ENCODE measurements at places on chromosomes 6 and 20.
A peak's percentile ranks its signal among the peaks of the same experiment; 100 is the strongest.

GRCh38 chr20:58313396-58313795 lies 3.9 kb downstream of the RAB22A start:
- no peak for DNase-seq

DNA sequence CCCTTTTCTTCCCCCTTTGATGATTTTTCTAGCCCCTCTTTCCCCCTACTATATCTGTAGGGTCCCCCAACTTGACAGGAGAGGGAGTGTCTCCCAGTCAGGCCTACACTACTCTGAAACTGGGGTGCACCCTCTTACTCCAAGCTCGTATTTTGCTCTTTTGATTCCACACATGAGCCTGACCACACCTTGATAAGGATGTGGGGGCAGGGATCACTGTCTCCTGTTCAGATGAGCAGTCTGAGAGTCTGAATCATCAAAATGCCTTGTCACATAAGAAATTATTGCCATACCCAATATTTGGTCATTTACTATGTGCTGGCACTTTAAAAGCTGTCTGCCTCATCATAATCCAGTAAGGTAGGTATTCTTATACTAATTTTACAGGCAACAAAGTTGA lies 15.9 kb downstream of the PNPLA1 start:
- DNase-seq, result no peak

DNA sequence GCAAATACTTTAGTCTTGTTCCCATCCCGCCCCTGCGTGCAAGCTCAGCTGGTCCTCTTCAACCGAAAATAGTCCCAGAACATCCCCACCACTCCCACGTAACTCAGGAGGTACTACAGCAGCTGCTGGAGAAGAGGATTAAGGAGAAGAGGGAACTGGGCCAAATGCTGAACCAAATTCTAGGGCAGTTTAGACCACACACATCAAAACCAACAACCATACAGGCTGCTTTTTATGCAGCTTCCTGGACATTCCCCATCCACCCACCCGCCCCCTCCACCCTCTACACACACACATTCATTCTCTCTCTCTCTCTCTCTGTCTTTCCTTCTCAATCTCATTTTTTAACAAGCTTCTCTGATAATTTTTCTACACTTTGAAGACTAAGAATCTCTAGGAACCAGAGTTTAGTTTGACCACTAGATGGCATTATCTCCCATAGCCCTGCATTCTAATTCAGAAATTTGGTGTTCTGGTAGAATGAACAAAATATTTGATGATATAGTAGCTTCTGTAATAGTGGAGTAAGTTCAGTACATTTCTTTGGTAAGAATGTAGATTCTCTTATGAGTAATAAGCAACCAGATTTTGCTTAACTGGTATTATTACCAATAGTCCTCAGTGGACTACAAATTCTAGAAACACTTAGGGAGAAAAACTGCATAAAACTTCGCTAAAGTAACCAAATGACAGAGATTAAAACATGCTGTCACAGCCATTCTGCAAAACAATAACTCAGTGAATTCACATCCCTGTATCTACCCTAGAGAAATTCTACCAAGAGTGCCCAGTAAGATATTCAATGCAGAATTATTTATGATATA lies 52.1 kb upstream of the BEND6 start:
- peak; percentile 30 for DNase-seq

- DNase-seq, result no peak
These were observed 34.0 kb downstream of the NCOA6 start for GRCh38 chr20:34791289-34792020.

- DNase-seq, result no peak
These were observed 390.9 kb upstream of the NRSN1 start for GRCh38 chr6:23735151-23735550.

- DNase-seq, result no peak
These were observed 52.1 kb downstream of the KCNK5 start for GRCh38 chr6:39177130-39177529.

GRCh38 chr6:38651121-38651784 lies 11.5 kb upstream of the BTBD9 start:
- DNase-seq, result no peak

GRCh38 chr20:44478206-44478605 lies 2.5 kb downstream of the TTPAL start:
- no peak for DNase-seq

Data from SK-N-DZ (cell line).